Fibroblast of skin of right quadriceps (primary cell): ENCODE measurements at places on chromosomes 1 and 21.
A peak's percentile ranks its signal among the peaks of the same experiment; 100 is the strongest.

DNA sequence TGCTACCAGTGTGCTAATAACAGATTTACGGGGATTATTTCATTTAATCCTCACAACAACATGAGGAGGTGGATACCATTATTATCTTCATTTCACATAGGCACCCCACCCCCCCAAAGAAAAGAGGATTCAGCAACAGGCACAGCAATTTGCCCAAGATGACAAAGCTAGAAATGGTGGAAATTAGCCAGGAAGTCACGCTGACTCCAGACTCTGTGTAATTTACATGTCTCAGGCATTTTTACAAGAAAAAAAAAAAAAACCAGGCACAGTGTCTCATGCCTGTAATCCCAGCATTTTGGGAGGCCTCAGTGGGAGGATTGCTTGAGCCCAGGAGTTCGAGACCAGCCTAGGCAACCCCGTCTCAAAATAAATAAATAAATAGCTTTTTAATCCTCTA is 37.5 kb upstream of the PRDM2 start:
- DNase-seq: peak; percentile 68

DNA sequence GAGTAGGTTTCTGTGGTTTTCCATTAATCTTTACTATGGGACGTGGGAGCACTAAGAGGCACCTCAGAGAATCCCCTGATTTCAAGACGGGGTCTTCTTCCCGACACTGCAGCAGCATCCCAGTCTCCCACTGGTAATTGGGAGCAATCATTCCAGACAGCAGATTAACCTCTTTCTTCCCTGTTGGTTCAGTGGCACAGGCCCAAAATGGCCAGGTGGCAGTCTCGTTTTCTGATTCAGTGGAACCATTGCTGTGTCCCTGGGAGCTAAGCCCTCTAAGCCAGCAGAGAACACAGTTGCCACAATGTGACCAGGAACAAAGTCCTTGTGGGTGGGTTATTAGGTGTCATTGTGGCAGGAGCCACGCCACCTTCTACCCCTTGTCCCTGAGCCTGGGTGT is 342.1 kb downstream of the MATN1 start:
- no peak for DNase-seq

- peak; percentile 69 for DNase-seq
Measured at GRCh38 chr1:213041443-213041842, 9.6 kb upstream of the RPS6KC1 start.

DNA sequence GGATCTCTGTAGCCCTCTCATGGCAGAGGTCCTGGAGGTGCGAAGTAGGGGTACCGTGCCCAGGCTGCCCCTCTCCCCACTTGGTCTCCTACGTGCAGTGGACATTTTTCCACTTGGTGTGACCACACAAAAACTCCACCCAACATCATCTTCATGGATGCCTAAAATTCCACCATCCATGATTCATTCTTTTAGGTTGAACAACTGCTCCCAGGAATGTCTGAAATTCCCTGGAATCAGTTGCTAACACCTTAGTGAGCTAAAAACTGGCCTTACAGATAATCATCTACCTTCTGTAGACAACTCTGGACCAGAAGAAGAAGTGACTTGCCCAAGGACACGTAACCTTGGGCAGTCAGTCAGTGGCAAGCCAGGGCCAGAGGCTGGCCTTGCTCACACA is 32.1 kb upstream of the CLIC4 start:
- DNase-seq: peak; percentile 74

DNA sequence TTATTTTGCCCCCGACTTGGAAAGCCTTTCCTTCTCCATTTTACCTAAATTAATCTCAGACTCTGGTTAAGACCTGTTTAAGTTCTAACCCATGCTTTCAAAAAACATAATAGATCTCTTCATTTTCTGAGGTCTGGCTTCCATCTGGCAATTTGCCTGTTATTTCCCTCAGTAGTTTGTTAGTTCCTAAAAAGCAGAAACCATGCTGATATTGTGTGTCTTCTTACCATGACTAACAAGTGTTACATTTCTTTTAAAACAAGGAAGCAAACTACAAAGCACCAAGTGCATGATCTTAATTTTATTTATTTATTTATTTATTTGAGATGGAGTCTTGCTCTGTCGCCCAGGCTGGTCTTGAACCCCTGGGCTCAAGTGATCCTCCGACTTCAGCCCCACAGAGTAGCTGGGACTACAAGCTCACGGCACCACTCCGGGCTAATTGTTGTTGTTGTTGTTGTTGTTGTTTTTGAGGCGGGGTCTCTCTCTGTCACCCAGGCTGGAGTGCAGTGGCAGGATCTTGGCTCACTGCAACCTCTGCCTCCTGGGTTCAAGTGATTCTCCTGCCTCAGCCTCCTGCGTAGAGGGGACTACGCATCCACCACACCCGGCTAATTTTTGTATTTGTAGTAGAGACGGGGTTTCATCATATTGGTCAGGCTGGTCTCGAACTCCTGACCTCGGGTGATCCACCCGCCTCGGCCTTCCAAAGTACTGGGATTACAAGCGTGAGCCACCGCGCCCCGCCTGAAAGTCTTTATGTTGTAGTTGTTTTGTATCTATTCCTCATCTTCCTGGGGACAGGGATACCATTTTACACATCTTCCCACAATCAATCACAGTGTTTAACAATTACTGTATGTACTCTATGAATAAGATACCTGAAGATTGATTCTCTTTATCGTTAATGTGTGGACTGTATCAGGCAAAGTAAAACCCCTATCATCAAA is 1.3 kb upstream of the PATJ start:
- DNase-seq: no peak

- no peak for DNase-seq
Measured at GRCh38 chr1:244874974-244875579, 10.7 kb upstream of the HNRNPU start.

DNA sequence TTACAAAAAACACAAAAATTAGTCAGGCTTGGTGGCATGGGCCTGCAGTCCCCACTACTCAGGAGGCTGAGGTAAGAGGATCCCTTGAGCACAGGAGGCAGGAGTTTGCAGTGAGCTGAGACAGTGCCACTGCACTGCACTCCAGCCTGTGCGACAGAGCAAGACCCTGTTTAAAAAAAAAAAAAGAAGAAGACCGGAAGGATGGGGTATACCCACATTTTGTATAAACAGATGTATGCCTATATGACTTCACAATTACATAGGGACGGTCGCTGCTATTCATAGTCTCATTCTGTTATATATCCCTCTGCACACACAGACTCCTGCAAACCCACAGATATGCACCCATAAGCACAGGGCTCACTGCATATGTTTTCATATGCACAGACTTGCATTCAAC is 12.7 kb downstream of the LCK start:
- DNase-seq: no peak

- DNase-seq: peak; percentile 40
Measured at GRCh38 chr1:118921994-118922393, 66.1 kb downstream of the TBX15 start.

GRCh38 chr21:33078907-33079582 is 9.1 kb downstream of the OLIG1 start:
- peak; percentile 24 for DNase-seq

DNA sequence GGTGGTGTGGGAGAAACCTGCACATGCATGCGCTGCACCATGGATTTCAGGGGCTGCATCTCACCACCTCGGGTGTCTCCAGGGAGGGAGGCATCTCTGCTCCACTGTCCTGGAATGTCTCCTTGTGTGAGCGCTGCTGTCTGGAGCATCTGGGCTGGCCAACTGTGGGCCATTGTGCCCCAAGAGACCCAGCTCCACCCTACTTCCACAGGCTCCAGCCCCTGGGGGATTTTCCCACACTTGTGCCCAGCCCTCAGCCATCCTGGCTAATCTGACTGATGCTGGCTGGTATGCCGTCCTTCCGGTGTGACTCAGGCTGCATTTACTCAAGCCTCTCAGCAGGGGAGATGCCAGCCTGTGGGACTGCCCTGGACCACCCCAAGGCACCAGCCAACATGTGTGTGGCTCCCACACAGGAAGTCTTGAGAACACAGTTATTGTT is 62.0 kb downstream of the TRIM11 start:
- DNase-seq: no peak

DNA sequence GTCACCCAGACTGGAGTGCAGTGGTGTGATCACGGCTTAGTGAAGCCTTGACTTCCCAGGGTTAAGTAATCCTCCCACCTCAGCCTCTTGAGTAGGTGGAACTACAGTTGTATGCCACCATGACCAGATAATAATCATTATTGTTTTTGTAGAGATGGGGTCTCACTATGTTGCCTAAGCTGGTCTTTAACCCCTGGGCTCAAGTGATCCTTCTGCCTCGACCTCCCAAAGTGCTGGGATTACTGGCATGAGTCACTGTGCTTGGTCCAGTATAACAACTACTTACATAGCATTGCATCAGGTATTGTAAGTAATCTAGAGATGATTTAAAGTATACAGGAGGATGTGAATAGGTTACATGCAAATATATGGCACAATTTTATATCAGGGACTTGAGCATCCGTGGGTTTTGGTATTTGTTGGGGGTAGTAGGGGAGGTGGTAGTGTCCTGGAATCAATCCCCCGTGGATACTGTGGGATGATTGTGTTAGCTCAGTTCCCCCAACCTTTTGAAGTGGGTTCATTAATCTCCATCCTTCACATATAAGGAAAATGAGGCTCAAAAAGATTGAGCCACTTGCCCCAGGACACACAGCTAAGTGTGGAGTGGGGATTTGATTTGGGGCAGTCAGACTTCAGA is 61.4 kb upstream of the CNIH3 start:
- DNase-seq: peak; percentile 25

DNA sequence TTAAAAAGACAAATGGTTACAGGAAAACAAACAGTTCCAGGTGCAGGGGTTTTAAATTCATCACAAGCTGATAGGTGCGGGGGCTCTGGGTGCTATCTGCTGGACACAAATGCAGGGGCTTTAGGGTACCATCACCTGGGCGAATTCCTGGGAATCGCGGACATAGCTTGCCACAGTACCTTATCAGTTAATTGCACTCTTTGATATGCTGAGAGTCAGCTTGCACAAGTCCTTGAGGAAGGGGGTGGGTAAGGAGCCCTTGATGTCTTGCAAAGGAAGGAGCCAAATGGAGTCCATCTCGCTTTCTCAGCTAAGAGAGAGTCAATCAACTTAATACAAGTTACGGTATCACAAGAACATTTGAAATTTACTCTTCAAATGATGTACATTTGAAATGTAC is 25.4 kb upstream of the TMEM54 start:
- DNase-seq: no peak

DNA sequence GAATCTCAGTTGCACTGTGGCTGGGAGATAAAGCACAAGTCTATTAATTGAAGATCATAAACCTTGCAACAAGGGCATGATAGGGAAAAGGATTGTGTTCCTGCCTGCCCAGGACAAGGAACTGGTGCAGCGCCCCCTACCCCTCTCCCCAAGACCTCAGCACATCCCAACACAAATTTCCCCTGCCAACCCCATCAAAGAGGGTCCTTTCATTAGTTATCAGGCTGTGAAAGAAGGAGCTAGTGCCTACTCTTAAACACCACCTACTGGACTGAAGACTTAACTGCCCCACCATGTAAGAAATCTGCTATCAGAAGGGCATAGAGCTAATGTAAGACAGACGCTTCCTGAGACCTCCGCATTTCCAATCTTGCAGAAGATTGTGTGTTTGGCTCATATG is 372.6 kb downstream of the AGBL4 start:
- no peak for DNase-seq

DNA sequence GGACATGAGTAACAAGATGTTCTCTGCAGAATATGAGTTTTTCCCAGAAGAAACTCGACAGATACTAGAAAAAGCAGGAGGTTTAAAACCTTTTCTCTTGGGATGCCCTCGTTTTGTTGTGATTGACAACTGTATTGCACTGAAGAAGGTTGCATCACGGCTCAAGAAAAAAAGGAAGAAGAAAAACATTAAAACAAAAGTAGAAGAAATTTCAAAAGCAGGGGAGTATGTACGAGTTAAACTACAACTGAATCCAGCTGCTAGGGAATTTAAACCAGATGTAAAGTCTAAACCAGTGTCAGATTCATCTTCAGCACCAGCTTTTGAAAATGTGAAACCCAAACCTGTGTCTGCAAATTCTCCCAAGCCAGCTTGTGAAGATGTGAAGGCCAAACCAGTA is 92.5 kb downstream of the TTC3 start:
- no peak for DNase-seq

DNA sequence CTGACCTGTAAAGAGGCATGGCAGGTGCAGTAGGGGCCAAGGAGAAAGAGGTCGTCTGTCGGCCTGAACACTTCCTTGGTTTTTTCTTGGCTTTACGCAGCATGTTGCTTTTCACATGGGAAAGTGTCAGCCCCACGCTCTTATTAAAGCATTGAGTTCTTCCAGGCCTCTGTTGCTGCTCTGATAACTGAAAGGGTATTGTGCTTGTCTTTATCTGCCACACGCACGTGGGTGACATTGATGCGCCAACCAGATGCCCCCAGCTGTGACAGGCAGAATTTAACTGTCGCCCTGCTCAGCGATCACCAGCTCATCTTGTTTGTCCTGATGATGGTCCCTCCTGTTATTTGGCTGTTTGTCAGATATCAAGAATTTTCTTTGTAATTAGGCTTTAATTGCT is 76.5 kb downstream of the GALNT2 start:
- no peak for DNase-seq

DNA sequence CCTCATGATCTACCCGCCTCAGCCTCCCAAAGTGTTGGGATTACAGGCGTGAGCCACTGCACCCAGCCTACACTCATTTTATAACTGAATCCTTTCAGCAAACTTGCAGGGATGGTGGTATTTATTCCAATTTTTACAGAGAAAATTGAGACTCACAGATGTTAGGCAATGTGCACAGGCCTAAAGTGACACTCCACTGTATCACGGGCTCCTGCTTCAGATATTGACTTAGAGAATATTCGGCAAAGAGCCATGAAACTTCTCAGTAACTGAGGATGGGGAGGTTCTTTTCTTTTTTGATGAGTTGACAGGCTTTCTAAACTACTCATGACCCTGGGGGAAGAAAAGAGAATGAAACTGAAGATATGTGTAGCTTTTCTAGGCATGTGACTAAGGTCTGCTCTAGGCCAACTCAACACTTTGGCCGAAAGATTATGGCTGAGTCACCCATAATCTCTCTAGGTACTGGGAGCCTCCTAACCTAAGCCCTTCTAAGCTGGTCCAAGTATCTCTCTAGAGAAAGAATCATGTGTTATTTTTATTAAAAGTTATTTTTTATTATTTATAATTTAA is 19.9 kb upstream of the PTCH2 start:
- peak; percentile 17 for DNase-seq

DNA sequence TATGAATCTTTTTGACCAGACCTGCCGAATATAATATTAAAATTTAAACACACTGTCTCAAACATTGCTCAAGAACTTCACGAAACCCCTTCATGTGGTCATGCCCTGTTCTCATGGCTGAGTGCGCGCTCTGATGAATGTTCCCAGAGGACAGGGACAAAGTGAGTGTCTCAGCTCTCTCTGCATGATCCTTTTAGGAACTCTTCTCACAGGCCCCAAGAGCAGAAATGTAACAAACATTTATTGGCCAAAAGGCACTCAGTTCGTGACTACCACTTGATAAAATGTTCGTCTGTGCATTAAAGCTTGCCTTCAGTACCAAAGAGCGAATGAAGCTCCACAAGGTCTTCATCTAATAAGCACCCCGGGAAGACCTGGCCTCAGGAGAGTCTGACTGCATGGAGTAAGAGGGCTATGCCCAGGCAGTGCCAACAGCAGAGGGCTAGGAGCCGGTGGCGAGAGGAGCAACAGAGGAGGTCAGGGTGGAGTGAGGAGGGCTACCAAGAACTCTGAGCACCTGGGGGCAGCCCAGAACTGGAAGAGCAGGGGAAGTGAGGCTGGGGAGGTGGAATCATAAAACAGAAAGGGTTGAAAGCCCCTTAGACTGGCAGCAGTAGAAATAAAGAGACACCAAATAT is 171.1 kb downstream of the RHOU start:
- no peak for DNase-seq
